ENCODE measurements at places on chromosomes 2 and 18.
A peak's percentile ranks its signal among the peaks of the same experiment; 100 is the strongest.

GRCh38 chr2:88400037-88400767, 52.3 kb downstream of the FOXI3 start:
- DNase-seq: no peak

DNA sequence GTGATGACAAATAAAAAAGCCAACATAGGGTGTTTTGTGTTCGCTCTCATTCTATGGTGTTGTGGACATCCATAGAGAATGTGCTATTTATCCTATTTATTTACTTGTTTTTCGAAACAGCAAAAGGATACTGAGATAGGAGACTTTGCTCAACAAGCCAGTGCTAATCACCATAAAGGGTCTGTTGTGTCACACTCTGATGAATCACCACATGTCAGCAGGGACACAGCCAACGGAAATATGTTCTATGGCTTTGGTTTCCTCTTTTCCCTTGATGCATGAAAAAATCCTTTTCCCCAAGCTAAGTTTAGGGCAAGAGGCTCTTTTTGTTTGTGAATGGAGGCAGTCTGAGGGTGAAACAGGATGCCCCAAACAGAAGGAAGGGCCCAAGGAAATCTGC, 154.3 kb downstream of the RNF152 start:
- no peak for DNase-seq

DNA sequence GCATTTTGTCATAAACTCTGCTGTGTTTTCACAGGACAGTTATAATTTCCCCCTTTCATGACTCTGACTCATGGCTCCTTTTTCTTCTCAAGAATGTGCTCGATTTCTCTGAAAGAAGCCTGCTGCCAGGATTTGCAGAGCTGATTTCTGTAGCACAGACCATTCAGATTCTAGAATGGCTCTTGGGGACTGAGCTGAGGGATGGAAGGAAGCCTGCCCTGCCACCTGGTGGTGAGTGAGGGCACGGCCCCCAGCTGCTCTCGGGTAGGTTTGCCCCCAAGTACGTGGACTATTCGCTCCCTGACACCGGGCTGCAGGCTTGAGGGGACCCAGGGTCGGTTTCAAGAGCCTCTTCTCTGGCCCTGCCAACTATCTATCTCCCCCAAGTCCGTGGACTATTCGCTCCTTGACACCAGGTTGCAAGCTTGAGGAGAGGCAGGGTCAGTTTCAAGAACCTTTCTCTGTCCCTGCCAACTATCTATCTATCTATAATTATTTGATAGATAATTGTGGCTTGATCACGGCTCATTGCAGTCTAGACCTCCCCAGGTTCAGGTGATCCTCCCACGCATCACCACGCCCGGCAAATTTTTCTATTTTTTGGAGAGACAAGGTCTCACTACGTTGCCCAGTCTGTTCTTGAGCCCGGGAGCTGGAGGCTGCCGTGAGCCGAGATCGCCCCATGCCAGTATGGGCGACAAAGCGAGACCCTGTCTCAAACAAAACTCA, 1.4 kb upstream of the SMYD5 start:
- peak; percentile 46 for DNase-seq

GRCh38 chr2:149225446-149225845, 104.9 kb upstream of the LYPD6 start:
- no peak for DNase-seq

DNA sequence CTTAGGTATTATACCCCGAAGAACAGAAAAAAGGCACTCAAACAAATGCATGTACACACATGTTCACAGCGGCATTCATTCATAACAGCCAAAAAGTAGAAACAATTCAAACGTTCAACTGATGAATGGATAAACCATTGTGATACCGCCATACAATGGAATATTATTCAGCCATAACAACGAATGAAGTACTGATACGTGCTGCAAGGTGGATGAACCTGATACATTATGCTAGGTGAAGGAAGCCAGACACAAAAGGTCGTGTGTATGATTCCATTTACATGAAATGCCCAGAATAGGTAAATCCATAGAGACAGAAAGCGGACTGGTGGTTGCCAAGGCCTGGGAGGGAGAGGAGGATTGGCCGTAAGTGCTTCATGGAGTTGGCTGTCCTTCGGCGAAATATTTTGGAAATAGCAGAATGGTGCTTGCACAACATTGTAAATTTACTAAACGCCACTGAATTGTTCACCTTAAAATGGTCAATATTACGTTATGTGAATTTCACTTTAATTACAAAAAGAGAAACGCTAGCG, 750 bp upstream of the RMP24 start:
- DNase-seq: peak; percentile 3

DNA sequence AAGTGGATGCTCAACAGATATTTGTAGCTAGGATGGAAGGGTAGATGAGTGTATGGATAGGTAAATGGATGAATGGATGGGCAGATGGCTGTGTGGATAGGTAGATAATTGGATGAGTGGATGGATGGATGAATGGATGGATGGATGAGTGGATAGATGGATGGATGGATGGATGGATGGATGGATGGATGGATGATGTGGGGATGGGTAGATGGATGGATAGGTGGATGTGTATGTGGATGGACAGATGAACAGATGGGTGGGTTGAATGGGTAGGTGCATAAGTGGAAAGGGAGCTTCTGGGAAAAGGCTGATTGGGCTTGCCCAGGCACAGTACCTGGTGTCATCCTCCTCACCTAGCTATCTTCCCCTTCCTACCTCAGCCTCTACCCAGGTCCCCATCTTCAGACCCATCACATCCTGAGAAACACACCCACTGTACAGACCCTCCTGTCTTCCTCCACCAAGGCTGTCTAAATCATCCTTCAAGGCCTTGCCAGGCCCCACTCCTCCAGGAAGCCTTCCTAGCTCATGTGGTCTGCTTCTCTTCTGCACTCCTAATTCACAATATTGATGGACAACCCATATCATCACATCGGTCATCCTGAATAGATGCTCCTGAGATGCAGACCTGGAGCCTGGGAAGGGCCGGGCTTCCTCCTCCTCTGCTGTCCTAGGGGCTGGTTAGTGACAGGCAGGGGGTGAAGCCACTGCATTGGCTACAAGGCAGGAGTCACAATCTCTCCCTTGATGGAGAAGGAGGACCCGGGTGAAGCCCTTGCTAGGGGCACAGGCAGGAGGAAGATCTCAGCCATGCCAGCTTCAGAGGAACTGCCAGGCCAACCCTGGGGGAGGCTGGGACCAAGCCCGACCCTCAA, 49.4 kb downstream of the SMAD7 start:
- no peak for DNase-seq

DNA sequence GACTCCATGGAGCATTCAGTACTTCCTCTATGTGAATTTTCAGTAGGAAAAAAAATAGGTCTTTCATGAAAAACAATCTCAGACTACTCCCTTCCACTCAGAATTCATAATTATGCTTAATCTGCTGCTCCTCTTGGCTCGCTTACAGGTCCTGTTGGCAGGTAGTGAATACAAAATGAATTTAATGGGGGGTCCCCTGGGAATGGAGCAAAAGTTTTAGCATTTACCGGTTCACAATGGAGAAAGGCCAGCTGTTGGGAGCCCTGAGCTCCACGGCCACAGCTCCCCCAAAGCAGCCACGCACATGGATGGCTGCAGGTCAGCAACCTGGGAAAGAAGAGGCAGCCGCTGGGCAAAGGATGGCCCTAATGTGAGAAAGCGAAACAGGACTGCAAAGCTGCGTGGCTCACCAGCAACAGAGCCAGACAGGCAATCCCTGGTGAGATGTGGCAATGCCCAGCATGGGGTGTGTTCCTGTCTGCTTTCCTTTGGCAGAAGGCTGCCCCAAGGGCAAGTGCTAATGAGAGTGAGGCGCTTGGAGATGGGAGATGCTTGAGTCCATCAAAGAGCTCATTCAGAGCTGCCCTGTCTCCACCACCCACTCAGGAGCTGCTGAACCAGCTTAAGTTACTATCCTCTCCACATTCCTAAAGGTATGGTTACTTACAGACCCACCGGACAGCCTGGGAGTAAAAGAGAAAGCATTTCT, 447.4 kb downstream of the EPHA4 start:
- DNase-seq: no peak

- no peak for DNase-seq
These were observed 4.1 kb downstream of the SERTAD2 start for GRCh38 chr2:64649626-64650025.

GRCh38 chr2:230898016-230898712, 26.9 kb downstream of the GPR55 start:
- no peak for DNase-seq

GRCh38 chr18:48600456-48601090, 61.7 kb downstream of the CTIF start:
- DNase-seq: no peak
